ENCODE measurements at places on chromosomes 2 and 18.

DNA sequence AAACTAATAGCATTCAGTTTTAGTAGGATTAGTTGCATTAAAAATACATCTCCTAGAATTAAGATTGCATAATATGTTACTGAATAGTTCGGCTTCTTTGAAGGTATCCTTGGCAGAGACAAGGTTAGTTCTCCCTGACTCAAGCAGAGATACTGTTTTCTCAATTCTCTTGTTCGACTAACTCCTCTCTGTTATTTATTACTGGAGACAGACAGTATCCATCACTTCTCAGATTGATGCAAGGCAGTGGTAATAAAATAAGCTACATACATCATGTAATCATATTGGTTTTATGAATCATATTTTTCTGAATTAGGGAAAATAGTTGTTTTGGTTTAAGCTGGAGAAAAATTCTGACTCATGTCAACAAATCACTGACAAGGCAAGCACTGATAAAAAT is 134.8 kb downstream of the SLC8A1 start:
- no peak for DNase-seq

- no peak for DNase-seq
Measured at GRCh38 chr2:239818531-239819011, 206.6 kb downstream of the NDUFA10 start.

- DNase-seq: no peak
Measured at GRCh38 chr2:187774551-187775071, 220.4 kb upstream of the TFPI start.

- DNase-seq: peak; percentile 54
Measured at GRCh38 chr2:50957896-50958295, 74.0 kb downstream of the NRXN1 start.

DNA sequence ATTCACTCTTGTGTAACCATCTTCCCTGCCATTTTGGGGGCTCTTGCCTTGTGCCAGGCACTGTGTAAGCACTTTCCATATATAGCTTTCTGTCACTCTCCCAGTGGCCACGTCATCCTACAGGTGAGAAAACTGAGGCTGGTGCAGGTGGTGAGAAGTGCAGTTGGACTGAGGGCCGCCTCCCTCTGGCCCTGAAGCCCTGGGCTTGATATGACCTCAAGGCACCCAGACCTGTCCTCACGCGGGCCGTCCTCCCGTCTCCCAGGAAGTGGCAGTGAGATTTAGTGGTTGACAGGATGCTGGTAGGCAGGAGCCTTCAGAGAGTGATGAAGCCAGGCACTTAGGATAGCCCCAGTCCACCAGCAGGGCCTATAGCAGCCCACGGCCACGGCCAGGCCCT is 30.5 kb downstream of the MAL start:
- no peak for DNase-seq

DNA sequence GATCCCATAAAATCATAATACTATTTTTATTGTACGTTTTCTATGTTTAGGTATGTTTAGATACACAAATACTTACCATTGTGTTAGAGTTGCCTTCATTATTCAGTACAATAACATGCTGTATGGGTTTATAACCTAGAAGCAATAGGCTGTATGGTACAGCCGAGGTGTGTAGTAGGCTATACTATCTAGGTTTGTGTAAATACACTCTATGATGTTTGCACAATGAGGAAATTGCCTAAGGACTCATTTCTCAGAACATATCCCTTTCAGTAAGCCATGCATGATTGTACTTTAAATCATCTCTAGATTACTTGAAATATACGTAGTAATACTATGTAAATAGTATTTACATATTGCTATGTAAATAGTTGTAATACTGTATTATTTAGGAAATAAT is 156.7 kb downstream of the CDCA7 start:
- DNase-seq: no peak

Data from cardiac muscle cell (in vitro differentiated cells and primary cell).